ENCODE measurements at places on chromosomes 2 and 18. TPM values are rescaled to one million over a fixed set of nuclear protein-coding genes. Genes with fewer than 3 reads are reported as not detected.

GRCh38 chr2:170162271-170162632 is 15.7 kb upstream of the MYO3B start:
- H3K27me3 ChIP-seq = no peaks in the 10 kb centered on the region
- no peak overlapping the region for H3K27ac ChIP-seq
- H3K36me3 ChIP-seq = no peaks in the 10 kb centered on the region
- H3K4me3 ChIP-seq = no peak overlapping the region

DNA sequence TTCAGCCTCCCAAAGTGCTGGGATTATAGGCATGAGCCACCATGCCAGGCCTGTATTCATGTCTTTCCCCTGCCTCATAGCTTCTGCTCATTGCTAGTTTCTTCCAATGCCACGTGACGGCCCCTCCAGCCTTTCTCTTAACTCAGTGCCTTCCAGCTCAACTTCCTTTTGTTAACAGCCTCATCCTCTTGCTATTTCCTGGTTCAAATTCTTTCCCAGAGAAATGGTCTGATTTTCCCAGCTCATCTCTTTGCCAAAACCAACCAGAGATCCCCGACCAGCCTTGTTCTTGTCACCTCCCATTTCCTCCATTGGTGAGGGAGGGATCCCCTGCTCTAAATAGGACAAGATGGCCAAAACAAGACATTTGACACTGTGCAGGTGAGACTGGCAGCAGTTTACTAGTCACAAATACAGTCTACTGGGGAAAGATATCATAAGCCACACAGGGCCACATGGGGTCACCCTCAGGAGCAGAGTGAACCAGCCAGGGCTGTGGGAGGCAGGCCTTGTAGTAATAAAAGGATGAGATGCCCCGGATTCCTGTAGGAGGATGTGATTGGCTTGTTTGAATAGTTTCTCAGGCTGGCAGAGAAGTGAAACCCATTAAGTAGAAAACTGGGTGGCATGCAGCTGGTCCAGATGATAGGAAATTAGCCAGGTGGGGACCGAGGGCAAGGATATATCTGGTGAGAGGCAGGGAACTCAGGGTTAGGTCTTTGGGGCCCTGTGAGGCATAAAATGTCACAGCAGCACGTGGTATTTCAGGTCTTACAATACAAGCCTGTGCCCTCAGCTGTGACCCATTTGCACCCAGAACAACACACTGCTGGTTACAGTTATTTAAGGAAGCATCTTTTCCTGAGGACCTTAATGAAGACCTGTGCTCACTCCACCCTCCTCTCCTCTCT is 6.4 kb downstream of the CD207 start:
- no peaks in the 10 kb centered on the region for H3K27me3 ChIP-seq
- no peak for DNase-seq
- H3K27ac ChIP-seq = no peak overlapping the region
- H3K4me1 ChIP-seq = no peaks in the 10 kb centered on the region
- H3K36me3 ChIP-seq = no peaks in the 10 kb centered on the region

DNA sequence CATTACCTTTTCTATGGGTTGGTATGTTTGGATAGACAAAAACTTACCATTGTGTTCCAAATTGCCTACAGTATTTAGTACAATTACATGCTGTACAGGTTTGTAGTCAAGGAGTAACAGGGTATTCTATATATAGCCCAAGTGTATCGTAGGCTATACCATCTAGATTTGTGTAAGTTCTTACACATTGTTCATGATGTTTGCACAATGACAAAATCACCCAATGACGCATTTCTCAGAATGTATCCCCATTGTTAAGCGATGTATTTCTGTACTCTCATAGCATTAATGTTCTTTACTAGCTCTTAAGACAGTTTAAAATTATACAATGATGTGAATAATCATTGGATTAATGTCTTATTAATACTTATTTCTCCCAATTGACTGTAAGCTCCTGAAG is 16.7 kb downstream of the TACR1 start:
- H3K27me3 ChIP-seq = no peaks in the 10 kb centered on the region
- no peak overlapping the region for H3K4me3 ChIP-seq
- no peaks in the 10 kb centered on the region for H3K4me1 ChIP-seq
- no peaks in the 10 kb centered on the region for H3K36me3 ChIP-seq
- no peak overlapping the region for H3K27ac ChIP-seq

DNA sequence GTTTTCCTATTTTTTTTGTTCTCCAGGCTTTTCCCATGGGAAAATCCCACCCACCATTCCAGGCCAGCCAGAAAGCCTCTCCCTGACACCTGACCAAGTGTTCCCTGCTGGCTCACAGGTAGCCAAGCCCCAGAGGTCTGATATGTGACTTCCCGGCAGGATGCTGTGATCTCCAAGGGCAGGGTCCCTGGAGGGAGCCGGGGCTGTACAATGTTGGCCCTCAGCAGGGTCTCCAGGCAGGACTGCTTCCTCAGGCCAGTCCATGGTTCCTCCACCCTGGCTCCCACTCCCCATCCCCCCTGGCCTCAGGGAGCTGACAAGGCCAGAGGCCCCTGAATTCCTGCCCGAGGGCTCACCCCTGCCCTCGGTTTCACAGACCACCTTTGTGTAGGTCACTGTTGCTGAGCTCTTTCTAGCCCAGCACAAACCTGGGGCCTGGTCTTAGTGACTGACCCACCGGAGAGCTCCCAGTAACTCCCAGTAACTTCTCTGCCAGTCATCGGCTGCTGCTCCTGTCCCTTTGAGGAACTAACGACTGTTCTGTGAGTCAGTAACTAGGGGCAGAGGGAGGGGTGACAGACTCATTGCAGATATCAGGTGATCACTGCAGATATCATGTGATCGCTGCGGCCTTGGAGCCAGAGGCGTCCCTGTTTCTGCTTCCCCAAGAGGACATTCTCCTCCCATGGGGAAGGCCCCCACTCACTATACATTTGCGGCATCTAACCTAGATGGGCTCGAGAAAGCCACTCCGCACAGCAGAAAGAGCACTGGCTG is 38.7 kb downstream of the SDC1 start:
- H3K27me3 ChIP-seq = no peaks in the 10 kb centered on the region
- no peak overlapping the region for H3K4me3 ChIP-seq
- H3K27ac ChIP-seq = no peak overlapping the region
- H3K4me1 ChIP-seq = no peaks in the 10 kb centered on the region

ATL2 gene
- total RNA-seq = 37.3 TPM

TAF4B gene
- 1.1 TPM for total RNA-seq

RAD51AP2 gene
- 0.18 TPM for total RNA-seq

DNA sequence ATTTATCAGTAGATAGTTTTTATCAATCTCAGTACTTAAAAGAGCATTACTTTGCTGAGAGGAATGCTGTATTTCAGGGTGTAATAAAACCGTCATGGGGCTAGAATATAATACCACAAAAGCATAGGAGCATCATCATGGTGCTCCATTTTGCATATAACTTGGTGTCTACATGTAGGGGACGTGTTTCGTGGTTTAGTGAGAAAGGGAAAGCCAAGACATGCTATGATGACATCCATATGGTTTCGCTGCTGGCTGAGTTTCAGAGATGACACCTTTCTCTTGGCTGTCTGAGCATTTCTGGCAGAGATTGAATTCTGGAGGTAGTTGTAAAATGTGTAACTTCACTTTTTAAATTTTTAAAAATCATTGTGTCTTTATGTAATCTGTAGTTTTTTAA is 32.4 kb downstream of the WDR43 start:
- H3K4me1 ChIP-seq = no peaks in the 10 kb centered on the region
- H3K27ac ChIP-seq = no peak overlapping the region
- DNase-seq = no peak
- no peaks in the 10 kb centered on the region for H3K27me3 ChIP-seq

Data from heart right ventricle (tissue), 16 donors.